ENCODE measurements at places on chromosomes 7 and 10. TPM values are rescaled to one million over a fixed set of nuclear protein-coding genes. Genes with fewer than 3 reads are reported as not detected.

- H3K4me3 ChIP-seq: no peak overlapping the region
- DNase-seq: no peak
- H3K36me3 ChIP-seq: no peaks in the 10 kb centered on the region
- H3K4me1 ChIP-seq: no peaks in the 10 kb centered on the region
- no peak overlapping the region for H3K27ac ChIP-seq
- H3K27me3 ChIP-seq: no peaks in the 10 kb centered on the region
Observed at GRCh38 chr7:136698977-136699376, 169.5 kb upstream of the CHRM2 start.

DNA sequence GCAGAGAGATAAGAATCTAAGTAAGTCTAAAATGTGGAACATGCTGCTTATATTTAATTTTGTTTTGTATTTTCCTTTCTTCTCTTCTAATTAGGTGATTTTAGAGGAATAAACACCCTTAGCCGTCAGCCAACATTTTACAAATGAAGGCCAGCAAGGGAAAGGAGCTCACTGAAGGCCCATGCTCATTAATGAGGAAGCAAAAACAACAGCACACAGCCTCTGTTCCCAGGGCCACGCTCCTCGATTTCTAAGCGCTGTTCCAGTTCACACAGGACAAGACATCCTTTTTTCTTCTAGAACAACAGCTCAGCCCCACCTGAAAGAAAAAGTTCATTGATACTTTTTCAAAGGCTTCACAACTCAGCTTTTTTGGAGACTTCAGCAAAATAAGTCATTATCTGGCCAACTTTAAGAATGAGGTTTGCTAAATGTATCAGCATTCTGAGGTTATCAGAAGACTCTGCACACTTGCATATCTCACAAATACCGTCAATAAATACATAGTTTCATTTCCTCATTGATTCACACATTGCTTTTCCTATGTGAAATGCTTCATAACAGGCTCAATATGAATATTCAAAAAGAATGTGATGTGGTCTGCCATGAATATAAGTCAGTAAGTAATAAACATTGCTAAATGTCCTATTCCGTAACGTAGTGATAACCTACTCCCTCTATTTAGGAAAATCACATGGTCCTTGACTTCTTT lies 34.8 kb upstream of the SFMBT2 start:
- peaks cover 1% of the 10 kb centered on the region for H3K36me3 ChIP-seq
- no peak for DNase-seq
- no peaks in the 10 kb centered on the region for H3K4me1 ChIP-seq
- H3K27me3 ChIP-seq: peaks cover 9% of the 10 kb centered on the region
- H3K27ac ChIP-seq: no peak overlapping the region

GRCh38 chr7:50940621-50941020 lies 157.9 kb upstream of the GRB10 start:
- H3K4me1 ChIP-seq: no peaks in the 10 kb centered on the region
- H3K27ac ChIP-seq: no peak overlapping the region
- no peaks in the 10 kb centered on the region for H3K36me3 ChIP-seq
- peaks cover 8% of the 10 kb centered on the region for H3K27me3 ChIP-seq
- H3K4me3 ChIP-seq: no peak overlapping the region
- DNase-seq: peak; percentile 13

AP1S1 gene
- total RNA-seq: 49.2 TPM

DNA sequence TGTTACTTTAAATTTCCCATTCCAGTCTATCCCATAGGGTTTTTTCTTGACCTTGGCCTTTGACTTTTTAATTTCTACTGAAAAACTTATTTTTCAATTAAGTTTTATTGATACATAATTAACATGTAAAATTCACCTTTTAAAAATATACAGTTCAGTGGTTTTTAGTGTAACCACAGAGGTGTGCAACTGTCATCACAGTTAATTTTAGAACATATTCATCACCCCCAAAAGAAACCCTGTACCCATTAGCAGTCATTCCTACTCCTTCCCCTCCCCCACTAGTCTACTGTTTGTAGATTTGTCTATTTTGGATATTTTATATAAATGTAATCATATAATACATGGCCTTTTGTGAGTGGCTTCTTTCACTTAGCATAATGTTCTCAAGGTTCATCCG lies 96.5 kb upstream of the GJD4 start:
- H3K27me3 ChIP-seq: no peaks in the 10 kb centered on the region
- H3K27ac ChIP-seq: no peak overlapping the region
- DNase-seq: no peak
- H3K36me3 ChIP-seq: peaks cover 2% of the 10 kb centered on the region
- H3K4me1 ChIP-seq: no peaks in the 10 kb centered on the region
- H3K4me3 ChIP-seq: no peak overlapping the region

SORCS1 gene
- total RNA-seq: not detected

- no peak for DNase-seq
- H3K27me3 ChIP-seq: peaks cover 9% of the 10 kb centered on the region
- no peaks in the 10 kb centered on the region for H3K4me1 ChIP-seq
- H3K27ac ChIP-seq: no peak overlapping the region
- H3K4me3 ChIP-seq: no peak overlapping the region
Observed at GRCh38 chr10:13921941-13922340, 335.2 kb downstream of the PRPF18 start.

GSAP gene
- total RNA-seq: 2.8 TPM

- H3K36me3 ChIP-seq: no peaks in the 10 kb centered on the region
- no peak overlapping the region for H3K27ac ChIP-seq
- peaks cover 9% of the 10 kb centered on the region for H3K27me3 ChIP-seq
Observed at GRCh38 chr10:89092981-89093380, 102.4 kb downstream of the FAS start.

- no peak overlapping the region for H3K4me3 ChIP-seq
- H3K36me3 ChIP-seq: no peaks in the 10 kb centered on the region
- H3K27ac ChIP-seq: no peak overlapping the region
- no peaks in the 10 kb centered on the region for H3K27me3 ChIP-seq
- DNase-seq: no peak
- no peaks in the 10 kb centered on the region for H3K4me1 ChIP-seq
Observed at GRCh38 chr7:154592388-154592787, 410.5 kb downstream of the PAXIP1 start.

DNA sequence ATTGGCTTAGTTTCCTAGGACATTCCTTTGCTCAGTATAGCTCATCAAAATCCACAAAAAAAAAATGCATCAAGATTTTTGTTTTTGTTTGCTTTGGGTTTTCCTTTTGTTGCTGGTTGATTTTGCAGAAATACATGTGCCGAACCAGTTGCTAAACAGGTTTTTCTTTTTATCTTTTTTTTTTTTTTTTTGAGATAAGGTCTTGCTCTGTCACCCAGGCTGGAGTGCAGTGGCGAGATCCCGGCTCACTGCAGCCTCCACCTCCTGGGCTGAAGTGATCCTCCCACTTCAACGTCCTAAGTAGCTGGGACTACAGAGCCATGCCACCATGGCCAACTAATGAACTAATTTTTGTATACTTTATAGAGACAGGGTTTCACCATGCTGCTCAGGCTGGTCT lies 8.3 kb downstream of the CSTF2T start:
- DNase-seq: no peak
- peaks cover 17% of the 10 kb centered on the region for H3K36me3 ChIP-seq
- H3K27me3 ChIP-seq: no peaks in the 10 kb centered on the region
- no peak overlapping the region for H3K4me3 ChIP-seq
- peaks cover 13% of the 10 kb centered on the region for H3K4me1 ChIP-seq
- H3K27ac ChIP-seq: no peak overlapping the region

DNA sequence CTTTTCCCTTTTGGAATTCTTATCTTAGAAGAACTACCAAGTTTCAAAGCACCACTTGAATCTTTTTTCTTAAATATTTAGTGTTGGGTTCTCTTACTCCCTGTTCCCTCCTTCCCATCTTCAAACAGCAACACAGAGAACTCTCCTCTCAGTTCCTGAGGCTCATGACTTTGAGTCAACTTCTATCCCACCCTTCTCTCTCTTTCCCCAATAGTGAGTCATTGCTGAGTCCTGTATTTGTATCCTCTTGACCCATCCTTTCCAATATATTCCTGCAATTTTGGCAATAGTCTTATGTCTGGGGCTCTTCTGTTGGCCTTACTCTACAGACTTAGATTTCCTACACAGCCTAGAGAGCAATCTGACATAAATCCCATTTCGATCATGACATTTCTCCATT lies 20.8 kb upstream of the JCAD start:
- no peaks in the 10 kb centered on the region for H3K4me1 ChIP-seq
- DNase-seq: no peak
- H3K27ac ChIP-seq: no peak overlapping the region
- H3K36me3 ChIP-seq: no peaks in the 10 kb centered on the region

DNA sequence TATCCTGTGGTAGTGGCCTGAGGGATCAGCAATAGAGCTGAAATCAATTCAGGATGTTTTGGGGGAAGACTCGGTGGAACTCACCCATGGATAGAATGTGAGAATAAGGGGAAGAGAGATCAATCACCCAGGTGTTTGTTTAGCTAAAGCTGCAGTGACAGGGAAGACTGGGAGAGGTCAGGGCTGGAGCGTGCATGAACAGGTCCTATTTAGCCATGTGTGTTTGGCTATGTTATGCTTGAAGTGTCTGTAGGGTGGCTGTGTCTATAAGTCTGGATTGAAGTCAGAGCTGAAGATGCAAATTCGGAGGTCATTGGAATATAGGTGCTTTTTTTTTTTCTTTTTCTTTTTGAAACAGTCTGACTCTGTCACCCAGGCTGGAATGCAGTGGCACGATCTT lies 4.6 kb downstream of the ATP6V1F start:
- no peak overlapping the region for H3K27ac ChIP-seq
- H3K4me3 ChIP-seq: no peak overlapping the region
- peaks cover 24% of the 10 kb centered on the region for H3K4me1 ChIP-seq
- DNase-seq: no peak
- peaks cover 28% of the 10 kb centered on the region for H3K36me3 ChIP-seq

ASB15 gene
- total RNA-seq: not detected

PLXNA4 gene
- total RNA-seq: 0.70 TPM

DNA sequence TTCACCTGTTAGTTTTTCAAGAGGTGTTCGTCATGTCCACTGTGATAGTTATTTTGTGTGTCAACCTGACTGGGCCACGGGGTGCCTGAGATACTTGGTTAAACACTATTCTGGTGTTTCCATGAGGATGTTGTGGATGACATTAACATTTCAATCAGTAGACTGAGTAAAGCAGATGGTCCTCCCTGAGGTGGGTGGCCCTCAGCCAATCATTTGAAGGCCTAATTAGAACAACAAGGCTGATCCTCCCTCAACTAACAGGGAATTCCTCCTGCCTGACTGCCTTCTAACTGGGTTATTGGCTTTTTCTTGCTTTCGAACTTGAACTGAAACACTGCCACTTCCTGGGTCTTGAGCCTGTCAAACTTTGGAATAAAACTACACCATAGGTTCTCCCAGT lies 75.8 kb downstream of the ENO4 start:
- no peak overlapping the region for H3K27ac ChIP-seq
- no peaks in the 10 kb centered on the region for H3K4me1 ChIP-seq
- DNase-seq: no peak

TMEM229A gene
- not detected for total RNA-seq

DNA sequence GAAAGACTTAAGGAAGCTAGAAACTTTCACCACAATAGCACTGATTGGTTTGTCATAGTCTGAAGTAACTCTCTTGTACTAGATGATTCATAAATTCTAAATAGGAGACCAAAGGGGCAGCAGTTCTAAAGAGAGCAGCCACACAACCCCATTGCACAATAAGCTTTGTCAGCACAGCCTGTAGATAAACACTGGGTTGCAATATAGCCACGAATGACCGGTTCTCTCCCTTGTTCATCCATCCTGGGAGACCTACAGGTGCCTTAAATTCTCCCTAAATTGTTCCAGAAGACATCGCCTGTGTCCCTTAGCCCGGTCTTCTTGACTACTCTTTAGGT lies 167.0 kb downstream of the SNX13 start:
- no peak overlapping the region for H3K27ac ChIP-seq
- H3K36me3 ChIP-seq: no peaks in the 10 kb centered on the region
- no peak overlapping the region for H3K4me3 ChIP-seq
- DNase-seq: no peak

GRCh38 chr10:129472696-129473555 lies 5.9 kb downstream of the MGMT start:
- H3K4me1 ChIP-seq: peaks cover 5% of the 10 kb centered on the region
- no peak overlapping the region for H3K27ac ChIP-seq
- H3K36me3 ChIP-seq: peaks cover 6% of the 10 kb centered on the region
- no peaks in the 10 kb centered on the region for H3K27me3 ChIP-seq
- no peak overlapping the region for H3K4me3 ChIP-seq

GRCh38 chr10:88835096-88835909 lies 16.3 kb downstream of the ANKRD22 start:
- DNase-seq: peak; percentile 96
- no peak overlapping the region for H3K27ac ChIP-seq
- no peaks in the 10 kb centered on the region for H3K36me3 ChIP-seq
- no peak overlapping the region for H3K4me3 ChIP-seq
- peaks cover 31% of the 10 kb centered on the region for H3K4me1 ChIP-seq

- peak overlapping the region; percentile 53 for H3K4me3 ChIP-seq
- H3K27me3 ChIP-seq: peaks cover 2% of the 10 kb centered on the region
- no peak overlapping the region for H3K27ac ChIP-seq
- H3K4me1 ChIP-seq: peaks cover 6% of the 10 kb centered on the region
Observed at GRCh38 chr7:25565949-25566348, 337.7 kb upstream of the NPVF start.

TRIM50 gene
- not detected for total RNA-seq

Measured in activated CD4-positive, alpha-beta T cell treated with anti-CD3 and anti-CD28 coated beads, Interleukin-2, amount 10 ng/mL, durations not matched to agents 24 days and 14 days (primary cell).